ENCODE measurements at places on chromosomes 7 and 10.

DNA sequence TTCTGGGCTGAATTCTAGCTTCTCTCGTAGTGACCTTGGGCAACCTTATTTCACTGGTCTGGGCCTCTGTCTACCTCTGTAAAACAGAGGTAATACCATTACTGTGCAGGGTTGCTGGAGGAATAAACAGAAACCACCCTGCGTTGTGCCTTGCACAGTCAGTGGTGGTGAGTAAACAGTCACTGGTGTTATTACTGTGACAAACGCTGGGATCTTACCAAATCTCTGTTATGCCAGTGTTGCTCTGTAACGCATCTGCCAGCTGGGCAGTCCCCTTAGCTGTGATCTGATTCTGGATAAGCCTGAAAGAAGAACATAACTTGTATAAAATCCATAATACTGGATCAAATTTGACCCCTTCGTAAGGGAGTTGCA is 49.4 kb downstream of the NOD1 start:
- DNase-seq = no peak

DNA sequence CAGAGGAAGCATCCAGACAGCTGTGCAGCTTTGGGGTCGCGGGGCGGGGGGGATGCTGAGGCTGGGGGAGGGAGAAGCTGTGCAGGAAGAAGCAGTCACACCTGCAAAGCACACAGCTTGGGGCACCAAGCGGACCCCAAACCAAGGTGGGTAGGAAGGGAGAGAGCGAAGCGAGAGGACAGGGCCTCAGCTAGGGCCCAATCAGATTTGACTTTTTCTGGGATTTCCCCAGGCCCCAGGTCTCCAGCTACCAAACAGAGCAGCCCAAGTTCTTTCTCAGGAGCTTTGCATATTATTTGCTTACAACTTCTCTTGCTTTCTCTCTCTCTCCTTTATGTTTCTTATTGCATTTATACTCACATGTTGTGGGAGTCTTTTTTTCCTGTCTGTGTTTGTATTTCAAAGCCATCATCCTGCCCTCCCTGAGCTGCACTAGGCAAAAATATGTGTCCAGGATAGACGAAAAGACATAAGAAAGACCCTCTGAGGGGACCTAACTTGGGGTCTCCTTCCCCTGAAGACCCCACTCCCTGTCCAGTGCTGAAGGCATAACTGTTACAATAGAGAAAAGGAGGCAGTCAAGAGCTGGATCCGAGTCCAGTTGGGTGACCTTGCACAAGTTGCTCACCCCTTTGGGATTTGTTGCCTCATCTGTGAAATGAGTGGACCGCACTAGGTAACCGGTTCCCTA is 50.6 kb upstream of the SMNDC1 start:
- DNase-seq = no peak

- no peak for DNase-seq
These were observed 19.2 kb downstream of the ITPRIP start for GRCh38 chr10:104318810-104319741.

DNA sequence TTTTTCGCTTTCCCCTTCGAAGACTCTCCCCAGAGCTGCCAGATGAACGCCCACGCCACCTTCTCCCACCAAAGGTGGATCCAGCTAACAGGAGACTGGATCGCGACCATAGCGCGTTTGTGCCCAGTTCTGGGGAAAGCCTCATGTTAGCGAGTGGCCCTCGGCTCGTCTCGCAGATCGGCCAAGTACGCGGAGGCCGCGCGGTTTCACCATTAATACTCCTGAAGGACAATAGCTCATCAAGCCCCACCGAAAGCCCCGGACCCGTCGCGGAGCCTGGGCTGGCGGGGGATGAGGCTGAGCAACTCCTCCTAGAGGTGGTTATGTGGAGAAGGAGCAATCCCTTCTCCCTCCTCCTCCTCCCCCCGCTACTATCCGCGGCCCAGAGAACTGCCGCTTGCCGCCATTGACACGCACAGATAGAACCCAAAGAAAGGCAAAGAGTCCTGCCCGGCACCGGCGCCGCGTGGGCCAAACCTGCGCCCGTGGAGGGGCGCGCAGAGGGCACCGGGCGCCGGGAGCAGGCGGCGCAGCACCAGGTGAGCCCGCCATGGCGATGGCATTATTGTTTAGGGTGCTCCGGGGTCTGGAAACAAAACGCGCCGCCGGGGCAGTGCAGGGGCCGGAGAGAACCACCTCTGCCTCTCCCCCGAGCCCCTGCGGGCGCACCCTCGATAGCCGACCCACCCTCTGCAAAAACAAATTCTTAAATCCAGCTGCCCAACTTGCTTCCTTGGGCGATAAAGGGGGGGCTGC is at the start of gene MACROH2A2:
Gene MACROH2A2, plus strand, starts transcription at position 385 of the 756 bp plus-strand sequence. CDS start 22,813 bp downstream, outside the sequence.
- no peak for DNase-seq

DNA sequence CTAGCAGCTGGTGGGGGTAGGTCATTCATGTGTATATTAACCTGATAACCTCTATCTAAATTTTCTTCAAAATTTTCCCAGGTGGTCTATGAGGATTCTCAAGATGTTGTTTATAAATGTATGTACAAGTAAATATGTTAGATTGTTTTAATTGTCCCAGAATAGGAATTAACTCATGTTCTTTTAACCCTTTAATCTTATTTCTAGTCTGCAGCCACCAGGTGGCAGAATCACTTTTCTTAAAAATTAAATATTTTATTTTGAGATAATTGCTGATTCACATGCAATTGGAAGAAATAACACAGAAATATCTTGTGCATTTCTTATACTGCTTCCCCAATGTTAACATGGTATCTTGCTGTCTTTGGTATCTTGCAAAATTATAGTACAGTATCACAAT is 589.5 kb downstream of the ARL4A start:
- DNase-seq = no peak

GRCh38 chr7:91135703-91136430 is 128.4 kb upstream of the FZD1 start:
- no peak for DNase-seq
